Mammary epithelial cell (primary cell): ENCODE measurements at places on chromosomes 5 and 9.
A peak's percentile ranks its signal among the peaks of the same experiment; 100 is the strongest.

DNA sequence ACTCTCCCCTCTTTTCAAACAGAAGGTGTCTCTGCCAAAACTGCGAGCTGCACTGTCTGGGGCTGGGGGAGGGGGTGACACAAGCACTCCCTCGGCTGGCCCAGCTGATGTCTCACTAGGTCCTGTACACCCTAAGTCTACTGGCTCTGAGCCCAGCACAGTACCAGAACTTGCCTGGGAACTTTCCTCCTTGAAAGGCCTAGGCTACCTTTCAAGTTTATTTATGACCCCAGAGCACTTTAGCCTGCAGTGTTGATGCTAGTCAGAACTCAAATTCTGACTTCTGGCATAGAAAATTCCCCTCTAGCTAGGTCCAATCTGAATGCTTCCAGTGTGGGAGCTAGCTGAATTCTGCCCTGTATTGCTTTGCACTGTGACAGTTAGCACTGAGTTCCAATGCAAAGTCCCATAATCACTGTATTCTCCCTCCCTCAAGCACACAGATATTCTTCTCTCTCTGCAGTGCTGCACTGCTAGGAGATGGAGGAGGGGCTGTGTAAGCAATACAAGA, 10.5 kb downstream of the LURAP1L start:
- peak; percentile 74 for DNase-seq

DNA sequence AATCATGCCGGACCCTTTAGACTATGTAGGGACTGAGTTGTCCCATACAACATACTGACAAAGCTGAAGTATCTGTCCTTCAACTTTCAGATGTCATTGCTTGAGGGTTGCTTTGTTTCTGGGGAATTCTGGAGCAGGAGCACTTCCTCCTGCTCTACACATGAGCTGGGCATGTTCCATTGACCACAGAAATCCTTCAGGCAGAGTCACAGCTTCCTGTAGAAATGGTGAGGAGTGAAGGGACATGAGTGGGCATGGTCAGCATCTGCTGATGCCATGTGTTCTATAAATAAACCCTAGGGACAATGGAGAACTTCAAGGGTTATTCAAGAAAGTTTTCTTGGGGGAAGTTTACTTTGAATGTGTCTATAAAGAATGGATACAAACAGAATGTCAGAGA, 296.6 kb upstream of the FBXL7 start:
- peak; percentile 48 for DNase-seq

DNA sequence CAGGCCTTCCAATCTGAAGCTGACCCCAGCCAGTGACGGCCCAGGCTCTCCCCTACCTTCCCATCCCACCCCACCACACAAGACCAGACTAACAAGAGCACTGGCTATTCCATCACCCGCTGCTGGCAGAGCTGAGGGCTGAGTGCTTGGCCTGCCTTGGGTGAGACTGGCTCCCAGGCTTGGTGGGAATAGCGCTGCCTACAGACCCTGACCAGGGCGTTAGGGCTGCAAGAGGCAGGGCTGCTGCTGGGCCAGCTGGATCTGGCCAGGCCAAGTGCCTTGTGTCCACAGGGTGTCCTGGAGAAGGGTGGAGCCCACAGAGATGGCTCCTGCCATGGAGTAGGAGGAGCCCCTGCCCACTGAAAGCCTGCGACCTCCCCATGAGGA, 31.6 kb upstream of the ANGPTL2 start:
- no peak for DNase-seq

DNA sequence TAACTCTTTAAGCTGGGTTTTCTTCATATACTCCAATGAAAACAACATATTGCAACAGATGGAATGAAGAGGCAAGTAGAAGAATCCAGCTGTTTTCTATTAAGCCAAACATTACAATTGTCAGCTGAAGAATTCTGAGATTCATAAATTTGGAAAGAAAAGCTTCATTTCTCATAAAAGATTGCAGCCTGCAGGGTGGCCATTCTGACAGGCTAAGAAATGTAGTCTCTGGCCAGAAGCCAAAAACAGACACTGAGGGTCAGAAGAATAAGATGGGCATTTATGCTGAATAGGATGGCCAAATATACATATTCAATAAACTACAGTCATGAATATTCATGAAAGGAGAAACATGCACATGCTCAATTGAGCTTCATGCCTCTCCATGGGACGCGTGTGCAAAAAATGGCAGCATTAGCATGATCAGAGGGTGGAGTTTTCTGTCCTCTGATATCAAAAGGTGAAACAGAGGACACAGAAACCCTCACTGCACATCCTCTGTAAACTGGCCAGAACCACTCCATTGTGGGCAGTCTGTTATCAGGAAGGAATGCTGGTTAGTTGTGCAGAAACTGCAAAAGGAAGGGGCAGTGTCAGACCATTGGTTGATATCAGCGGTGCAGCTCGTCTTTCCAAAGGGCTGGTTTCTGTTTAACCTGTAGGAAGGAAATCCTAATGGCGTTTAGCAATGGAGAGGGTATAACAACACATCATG, 50.2 kb downstream of the FXN start:
- DNase-seq = no peak
